ENCODE measurements at places on chromosomes 6 and 20.

GRCh38 chr6:48961781-48962415, 501.2 kb downstream of the MMUT start:
- DNase-seq, result no peak

GRCh38 chr6:14711056-14711703, 534.7 kb upstream of the JARID2 start:
- DNase-seq, result peak; percentile 59

GRCh38 chr20:6533351-6533750, 234.1 kb upstream of the BMP2 start:
- DNase-seq, result peak; percentile 52

GRCh38 chr6:166471797-166472260, 89.1 kb upstream of the MPC1 start:
- DNase-seq, result no peak

DNA sequence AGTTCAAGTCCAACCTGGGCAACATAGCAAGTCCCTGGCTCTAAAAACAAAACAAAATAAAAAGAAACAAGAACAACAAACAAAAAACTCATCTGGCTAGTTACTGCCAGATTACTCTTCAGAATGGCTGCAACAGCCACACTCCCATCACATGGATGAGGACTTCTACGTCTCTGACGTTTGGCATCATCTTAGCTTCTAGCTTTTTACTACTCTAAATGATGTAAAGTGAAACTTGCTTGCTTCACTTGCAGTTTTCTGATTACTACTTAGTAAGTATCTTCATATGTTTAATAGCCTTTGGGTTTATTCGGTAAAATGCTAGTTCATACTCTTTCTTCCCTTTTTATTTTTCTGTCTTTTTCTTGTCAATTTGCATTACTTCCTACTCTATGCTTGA, 161.1 kb upstream of the CARMIL1 start:
- no peak for DNase-seq

DNA sequence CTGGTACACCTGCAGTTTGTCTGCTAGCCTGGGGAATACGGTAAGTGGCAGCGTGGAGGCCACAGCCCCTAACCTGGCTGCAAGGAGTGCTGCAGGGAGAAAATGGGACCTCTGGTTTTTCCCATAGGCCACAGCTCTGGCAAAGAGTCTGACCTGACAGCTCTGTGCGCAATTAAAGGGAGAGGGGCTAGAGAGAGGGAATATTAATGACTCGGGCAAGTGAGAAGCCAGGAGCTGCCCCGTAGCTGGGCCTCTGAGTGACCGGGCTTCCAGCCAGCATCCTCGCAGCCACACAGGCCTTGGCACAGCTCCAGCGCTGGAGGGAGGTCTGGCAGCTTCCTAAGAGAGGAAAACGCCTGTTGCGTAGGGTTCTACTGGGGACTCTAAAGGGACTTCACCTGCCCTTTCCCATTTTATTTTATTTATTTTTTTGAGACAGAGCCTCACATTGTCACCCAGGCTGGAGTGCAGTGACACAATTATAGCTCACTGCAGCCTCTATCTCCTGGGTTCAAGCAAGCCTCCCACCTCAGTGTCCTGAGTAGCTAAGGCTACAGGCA, 18.2 kb upstream of the OCSTAMP start:
- DNase-seq, result no peak

- no peak for DNase-seq
Measured at GRCh38 chr6:10485406-10485805, 35.7 kb upstream of the GCNT2 start.
